ENCODE measurements at places on chromosomes 11 and 22.

GRCh38 chr22:29320546-29320945, 5.0 kb upstream of the RASL10A start:
- no peak for DNase-seq

DNA sequence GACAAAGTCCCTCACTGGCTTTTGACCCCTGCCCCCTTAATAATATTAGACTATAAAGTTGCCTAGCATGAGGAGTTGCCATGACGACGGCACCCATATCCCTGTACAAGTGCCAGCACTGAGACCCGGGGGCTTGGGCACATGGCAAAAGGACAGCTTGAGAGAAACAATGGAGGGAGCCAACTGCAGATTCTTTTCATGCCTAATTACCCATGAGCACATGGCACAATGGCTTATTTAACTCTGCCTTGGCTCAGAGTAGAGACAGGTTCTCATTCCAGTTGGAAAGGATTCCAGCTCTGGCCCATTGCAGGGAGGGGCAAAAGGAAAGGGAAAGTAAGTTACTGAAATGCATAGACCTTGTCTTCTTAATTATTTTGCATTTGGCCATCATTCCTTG, 261.2 kb upstream of the UBASH3B start:
- DNase-seq, result no peak

DNA sequence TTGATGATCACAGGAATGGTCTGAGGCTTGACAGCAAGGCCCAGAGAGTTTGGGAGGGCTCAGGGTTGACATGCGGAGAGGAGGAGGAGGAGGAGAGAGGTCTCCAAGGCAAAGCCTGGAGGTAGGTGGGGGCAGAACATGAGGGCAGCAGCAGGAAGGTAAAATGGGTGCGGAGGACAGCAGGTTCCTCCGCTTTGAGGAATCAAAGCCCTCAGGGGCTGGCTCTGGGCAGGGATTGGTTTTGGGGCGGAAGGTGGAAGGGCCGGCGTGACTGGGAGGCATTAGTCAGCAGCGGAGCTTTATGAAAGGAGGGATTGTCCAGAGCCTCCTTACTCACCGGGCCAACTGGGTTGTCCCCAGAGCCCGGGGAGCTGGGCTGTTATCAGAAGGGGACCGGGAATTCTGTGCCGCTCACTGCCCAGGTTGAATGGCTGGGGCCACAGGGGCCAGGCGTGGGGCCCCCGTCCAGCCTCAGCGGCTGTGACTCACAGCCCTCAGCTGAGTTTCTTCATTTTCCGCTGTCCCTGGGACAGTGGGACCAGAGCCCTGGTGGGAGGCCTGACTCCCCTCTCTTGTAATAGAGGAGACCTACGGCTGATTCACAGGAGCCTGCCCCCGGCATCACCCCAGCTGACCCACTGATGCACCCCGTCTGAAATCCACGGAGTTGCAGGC, 36.2 kb downstream of the LIF start:
- no peak for DNase-seq

DNA sequence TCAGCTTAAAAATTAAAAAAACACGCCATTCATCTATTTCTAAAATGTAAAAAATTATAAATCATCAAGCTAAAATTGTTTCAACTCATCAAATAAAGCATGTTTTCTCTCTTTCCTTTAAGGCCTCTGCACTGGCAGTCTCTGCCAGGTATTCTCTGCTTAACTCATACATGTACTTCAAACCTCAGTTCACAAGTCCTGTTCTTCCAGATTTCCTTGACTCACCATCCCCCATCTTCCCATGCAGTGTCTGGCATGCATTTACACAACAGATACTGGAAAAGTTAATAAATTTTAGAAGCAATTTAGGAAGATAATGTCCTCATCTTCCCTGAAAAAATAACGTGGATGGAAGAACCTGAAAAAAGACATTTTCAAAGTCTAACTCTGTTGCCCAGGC, 32.5 kb downstream of the CSTF3 start:
- DNase-seq, result no peak

DNA sequence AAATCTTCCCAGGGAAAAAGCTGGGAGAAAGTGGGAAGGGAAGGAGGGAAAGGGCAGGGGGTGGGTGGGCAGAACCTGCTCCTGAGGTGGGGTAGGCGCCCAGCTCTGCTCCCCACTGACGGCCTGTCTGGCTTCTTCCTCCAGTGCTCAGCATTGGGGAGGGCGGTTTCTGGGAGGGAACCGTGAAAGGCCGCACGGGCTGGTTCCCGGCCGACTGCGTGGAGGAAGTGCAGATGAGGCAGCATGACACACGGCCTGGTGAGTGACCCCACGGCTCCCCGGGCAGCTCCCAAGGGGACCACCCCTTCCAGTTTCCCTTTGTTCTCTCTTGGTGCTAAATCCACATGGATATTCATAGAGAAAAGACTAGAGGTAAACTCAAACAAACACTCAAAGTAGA, 25.9 kb downstream of the SHANK3 start:
- DNase-seq, result no peak

DNA sequence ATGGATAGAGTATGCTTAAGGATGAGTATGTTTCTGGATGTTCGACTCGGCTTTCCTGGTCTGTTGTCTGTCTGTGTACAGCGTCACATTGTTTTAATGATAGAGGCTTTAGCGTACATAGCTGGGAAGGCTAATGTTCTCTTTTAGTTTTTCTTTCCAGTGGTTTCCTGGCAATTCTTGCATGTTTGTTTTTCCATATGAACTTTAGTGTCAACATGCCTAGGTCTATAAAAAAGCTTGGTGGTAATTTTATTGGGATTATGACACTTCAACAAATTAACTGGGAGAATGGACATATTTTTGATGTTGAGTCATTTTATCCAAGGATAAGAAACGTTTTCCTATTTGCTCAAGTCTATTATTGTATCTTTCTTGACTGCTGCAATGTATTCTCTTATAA, 17.6 kb downstream of the F2 start:
- DNase-seq, result no peak
